ENCODE measurements at places on chromosomes 11 and 22. TPM values are rescaled to one million over a fixed set of nuclear protein-coding genes. Genes with fewer than 3 reads are reported as not detected.

DNA sequence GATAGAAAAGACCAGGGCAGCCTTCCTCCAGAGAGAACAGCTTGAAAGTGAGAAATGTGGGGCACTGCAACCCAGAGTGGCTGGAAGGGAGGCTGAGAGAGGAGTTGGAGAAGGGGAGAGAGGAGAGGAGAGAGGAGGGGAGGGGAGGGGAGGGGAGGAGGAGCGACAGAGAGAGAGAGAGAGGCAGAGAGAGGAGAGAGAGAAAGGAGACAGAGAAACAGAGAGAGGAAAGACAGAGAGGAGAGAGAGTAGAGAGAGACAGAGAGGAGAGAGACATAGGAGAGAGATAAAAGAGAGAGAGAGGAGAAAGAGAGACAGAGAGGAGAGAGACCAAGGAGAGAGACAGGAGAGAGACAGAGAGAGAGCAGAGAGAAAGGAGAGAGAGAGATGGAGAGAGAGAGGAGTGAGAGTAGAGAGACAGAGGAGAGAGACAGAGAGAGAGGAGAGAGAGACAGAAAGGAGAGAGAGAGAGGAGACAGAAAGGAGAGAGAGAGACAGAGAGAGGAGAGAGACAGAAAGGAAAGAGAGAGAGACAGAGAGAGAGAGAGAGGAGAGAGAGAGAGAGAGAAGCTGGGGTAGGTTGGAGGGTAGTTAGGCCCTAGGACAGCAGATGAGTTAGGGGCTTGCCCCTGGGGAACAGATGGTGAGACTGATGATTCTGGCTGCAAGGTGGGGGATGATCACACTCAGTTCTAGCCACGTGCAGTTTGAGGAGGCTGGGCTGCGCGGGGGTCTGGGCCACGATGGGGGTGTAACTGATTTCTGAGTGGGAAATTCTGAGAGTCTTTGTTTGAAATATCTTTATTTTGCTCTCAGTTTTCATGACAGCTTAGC, 8.5 kb upstream of the SCYL1 start:
- no peaks in the 10 kb centered on the region for H3K36me3 ChIP-seq
- H3K27ac ChIP-seq = no peak overlapping the region
- DNase-seq = no peak

DNA sequence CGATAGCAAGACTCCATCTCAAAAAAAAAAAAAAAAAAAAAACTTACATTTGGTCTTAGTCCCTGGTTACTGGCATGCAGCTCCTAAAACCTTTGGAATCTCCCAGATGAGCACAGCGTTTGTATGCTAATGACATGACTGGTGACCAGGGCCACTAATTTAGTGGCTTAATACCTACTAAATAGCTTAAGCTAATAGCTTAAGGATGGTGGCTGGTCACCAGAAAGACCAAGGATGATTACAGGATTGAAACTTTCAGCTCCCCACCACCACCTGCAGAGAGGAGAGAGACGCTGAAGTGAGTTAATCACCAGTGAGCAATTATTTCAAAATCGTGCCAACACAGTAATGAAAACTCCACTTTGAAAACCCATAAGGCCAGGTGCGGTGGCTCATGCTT, 37.1 kb downstream of the DENND5A start:
- H3K4me3 ChIP-seq = no peak overlapping the region
- no peaks in the 10 kb centered on the region for H3K36me3 ChIP-seq
- H3K27me3 ChIP-seq = no peaks in the 10 kb centered on the region
- DNase-seq = peak; percentile 81
- H3K4me1 ChIP-seq = peaks cover 47% of the 10 kb centered on the region
- peak overlapping the region; percentile 84 for H3K27ac ChIP-seq

DNA sequence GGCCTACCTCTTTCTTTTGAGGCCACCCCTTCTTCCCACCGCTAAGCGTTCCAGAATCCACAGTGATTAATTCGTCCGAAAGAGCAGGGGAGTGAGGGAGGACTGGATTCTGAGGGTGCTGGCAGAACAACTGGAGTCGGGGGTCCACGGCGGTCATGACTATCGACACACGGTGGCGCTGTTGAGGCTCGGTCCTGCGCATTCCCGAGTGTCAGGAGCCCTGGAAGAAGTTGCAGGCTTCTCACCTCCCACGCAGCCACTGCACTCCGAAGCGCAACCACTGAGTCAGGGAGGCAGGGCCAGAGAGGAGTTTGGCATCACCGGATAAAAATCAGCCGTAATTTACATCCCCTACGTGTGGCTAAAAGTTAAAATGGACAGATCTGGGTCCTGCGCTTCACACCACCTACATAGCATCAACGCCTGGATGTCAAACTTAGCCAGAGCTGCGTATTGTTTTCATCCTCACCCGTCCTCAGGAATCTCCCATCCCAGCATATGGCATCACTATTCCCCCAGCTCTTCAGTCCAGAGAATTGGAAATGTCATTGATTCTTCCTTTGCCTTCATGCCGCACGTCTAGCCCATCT, 10.7 kb upstream of the CTSF start:
- no peak overlapping the region for H3K27ac ChIP-seq
- no peaks in the 10 kb centered on the region for H3K36me3 ChIP-seq
- peaks cover 11% of the 10 kb centered on the region for H3K4me1 ChIP-seq
- no peak overlapping the region for H3K4me3 ChIP-seq
- peak; percentile 83 for DNase-seq

DNA sequence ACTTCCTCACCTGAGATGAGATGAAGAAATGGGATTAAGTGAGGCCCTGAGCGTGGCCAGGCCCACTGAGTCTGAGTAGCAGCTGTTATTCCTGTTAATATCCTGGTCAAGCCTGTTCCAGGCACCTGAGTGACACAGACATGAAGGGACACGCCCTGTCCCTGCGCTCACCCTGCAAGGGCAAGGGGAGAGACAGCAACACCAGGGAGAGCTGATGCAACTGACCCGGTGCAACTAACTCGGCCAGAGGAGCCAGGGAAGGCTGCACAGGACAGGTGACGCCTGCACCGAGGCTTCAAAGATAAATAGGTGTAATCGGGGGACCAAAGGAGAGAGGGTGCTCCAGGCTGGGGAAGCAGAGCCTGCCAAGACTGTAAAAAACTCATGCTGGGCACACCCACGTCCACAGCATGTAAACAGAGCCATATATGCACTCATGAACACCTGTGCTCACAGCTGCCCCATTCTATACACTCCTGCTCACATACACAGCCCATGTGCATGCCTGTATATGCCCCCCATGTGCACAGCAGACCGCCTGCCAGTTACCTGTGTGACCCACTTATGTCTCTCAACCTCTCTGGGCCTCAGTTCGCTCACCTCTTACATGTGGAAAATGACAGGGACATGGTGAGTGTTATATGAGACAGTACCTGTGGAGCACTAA, 22.8 kb upstream of the GCAT start:
- no peak overlapping the region for H3K4me3 ChIP-seq
- H3K27ac ChIP-seq = no peak overlapping the region
- no peaks in the 10 kb centered on the region for H3K27me3 ChIP-seq
- no peak for DNase-seq
- H3K4me1 ChIP-seq = peaks cover 2% of the 10 kb centered on the region

- no peak overlapping the region for H3K4me3 ChIP-seq
- H3K27me3 ChIP-seq = no peaks in the 10 kb centered on the region
- H3K36me3 ChIP-seq = no peaks in the 10 kb centered on the region
- no peaks in the 10 kb centered on the region for H3K4me1 ChIP-seq
- DNase-seq = no peak
These were observed 25.4 kb upstream of the ADORA2A start for GRCh38 chr22:24401931-24402367.

DNA sequence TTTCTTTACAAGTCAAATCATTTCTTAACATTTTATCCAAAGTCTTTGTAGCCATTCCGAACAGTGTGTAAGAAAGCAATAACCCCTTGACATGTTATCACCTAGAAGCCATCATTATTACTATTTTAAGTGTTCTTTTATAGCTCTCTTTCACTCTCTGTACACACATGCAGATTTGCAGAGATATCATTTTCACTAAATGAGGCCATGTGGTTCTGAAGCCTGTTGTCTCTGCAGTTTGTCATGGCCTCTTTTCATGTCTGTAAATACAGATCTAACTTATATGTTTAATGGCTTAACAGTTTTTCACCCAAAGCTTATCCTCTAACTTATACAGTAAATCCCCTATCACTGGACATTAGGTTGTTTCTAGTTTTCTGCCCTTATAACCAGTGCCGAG, 166.8 kb downstream of the MYO18B start:
- no peak overlapping the region for H3K4me3 ChIP-seq
- no peaks in the 10 kb centered on the region for H3K27me3 ChIP-seq
- H3K27ac ChIP-seq = no peak overlapping the region
- DNase-seq = no peak

- no peaks in the 10 kb centered on the region for H3K4me1 ChIP-seq
- no peak for DNase-seq
- H3K27ac ChIP-seq = no peak overlapping the region
- H3K4me3 ChIP-seq = no peak overlapping the region
- no peaks in the 10 kb centered on the region for H3K27me3 ChIP-seq
These were observed 9.4 kb downstream of the KLHL22 start for GRCh38 chr22:20486229-20486628.

GRCh38 chr11:22656130-22656529, 10.3 kb upstream of the GAS2 start:
- H3K36me3 ChIP-seq = no peaks in the 10 kb centered on the region
- H3K4me3 ChIP-seq = no peak overlapping the region
- H3K27me3 ChIP-seq = no peaks in the 10 kb centered on the region
- DNase-seq = no peak

DNA sequence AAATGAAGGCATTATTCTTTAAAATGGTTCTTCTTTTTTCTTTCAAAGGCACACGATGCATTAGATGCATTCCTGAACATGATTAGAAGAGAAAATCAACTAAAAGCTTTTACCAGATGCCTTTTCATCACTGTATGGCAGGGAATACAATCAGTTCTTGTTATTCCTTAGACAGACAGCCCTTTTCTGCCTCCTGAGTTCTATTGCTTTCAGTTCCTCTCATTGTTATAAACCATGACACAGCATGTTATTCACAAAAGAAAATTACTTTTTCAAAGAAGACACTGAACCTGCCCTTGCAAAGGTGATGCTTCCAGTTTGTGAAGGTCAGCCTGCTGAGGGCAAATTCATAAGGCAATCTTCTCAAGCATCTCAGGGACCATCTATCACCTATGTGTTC, 70.1 kb downstream of the FAM181B start:
- no peaks in the 10 kb centered on the region for H3K27me3 ChIP-seq
- H3K4me1 ChIP-seq = no peaks in the 10 kb centered on the region
- H3K4me3 ChIP-seq = no peak overlapping the region
- no peak overlapping the region for H3K27ac ChIP-seq

GRCh38 chr22:29394931-29395581, 6.7 kb upstream of the AP1B1 start:
- no peak overlapping the region for H3K27ac ChIP-seq
- peak; percentile 89 for DNase-seq
- no peaks in the 10 kb centered on the region for H3K27me3 ChIP-seq
- H3K4me3 ChIP-seq = no peak overlapping the region
- no peaks in the 10 kb centered on the region for H3K36me3 ChIP-seq

GRCh38 chr22:31637447-31637890, 24.5 kb downstream of the PISD start:
- no peak overlapping the region for H3K4me3 ChIP-seq
- H3K27ac ChIP-seq = no peak overlapping the region
- H3K27me3 ChIP-seq = no peaks in the 10 kb centered on the region
- no peaks in the 10 kb centered on the region for H3K36me3 ChIP-seq
- DNase-seq = no peak

- no peaks in the 10 kb centered on the region for H3K36me3 ChIP-seq
- no peak overlapping the region for H3K4me3 ChIP-seq
- H3K4me1 ChIP-seq = peaks cover 14% of the 10 kb centered on the region
- peaks cover 15% of the 10 kb centered on the region for H3K27me3 ChIP-seq
- H3K27ac ChIP-seq = no peak overlapping the region
These were observed 1458.6 kb downstream of the BRD1 start for GRCh38 chr22:48368975-48369525.

GRCh38 chr11:116180806-116181600, 591.8 kb downstream of the BUD13 start:
- H3K27ac ChIP-seq = no peak overlapping the region
- H3K36me3 ChIP-seq = no peaks in the 10 kb centered on the region
- no peaks in the 10 kb centered on the region for H3K27me3 ChIP-seq
- DNase-seq = no peak

DNA sequence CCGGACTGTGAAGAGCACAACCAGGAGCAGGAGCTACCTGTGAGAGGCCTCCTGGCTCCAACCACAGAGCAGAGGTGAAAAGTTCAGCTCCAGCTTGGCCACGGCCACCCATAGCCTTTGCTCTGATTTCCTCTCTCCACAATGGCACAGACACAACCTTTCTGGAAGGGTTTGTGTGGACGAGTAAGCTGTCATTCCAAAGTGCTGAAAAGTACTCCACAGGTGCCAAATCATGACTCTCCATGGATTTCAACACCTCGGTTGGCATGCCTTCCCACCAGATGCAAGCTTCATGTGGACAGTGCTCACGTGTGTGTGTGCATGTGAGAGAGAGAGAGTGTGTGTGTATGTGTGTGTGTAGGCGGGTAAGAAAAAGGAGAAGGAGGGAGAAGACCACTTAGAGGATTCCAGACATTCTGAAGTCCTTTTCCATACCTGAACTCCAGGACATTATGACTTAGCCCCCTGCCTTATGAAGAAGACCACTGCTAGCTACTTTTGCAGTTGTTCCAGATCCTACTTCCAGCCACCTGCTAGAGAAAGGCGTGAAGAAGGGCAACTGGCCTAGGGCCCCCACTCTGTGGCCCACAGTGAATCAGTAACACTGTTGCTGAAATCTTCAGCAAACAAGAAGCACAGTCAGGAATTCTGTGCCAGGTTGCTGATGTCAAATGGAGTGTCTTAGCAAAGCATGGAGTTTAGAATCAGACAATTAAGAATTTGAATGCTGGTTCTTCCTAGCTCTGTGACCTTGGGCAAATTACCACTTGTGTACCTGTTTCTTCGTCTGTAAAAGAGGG, 13.9 kb upstream of the NAV2 start:
- peaks cover 11% of the 10 kb centered on the region for H3K4me1 ChIP-seq
- no peak overlapping the region for H3K27ac ChIP-seq
- no peaks in the 10 kb centered on the region for H3K36me3 ChIP-seq
- H3K4me3 ChIP-seq = no peak overlapping the region

GRCh38 chr22:42313804-42314581, 43.5 kb upstream of the TCF20 start:
- peaks cover 49% of the 10 kb centered on the region for H3K4me1 ChIP-seq
- no peak overlapping the region for H3K4me3 ChIP-seq
- peak; percentile 91 for DNase-seq
- H3K27ac ChIP-seq = no peak overlapping the region
- H3K27me3 ChIP-seq = no peaks in the 10 kb centered on the region

DNA sequence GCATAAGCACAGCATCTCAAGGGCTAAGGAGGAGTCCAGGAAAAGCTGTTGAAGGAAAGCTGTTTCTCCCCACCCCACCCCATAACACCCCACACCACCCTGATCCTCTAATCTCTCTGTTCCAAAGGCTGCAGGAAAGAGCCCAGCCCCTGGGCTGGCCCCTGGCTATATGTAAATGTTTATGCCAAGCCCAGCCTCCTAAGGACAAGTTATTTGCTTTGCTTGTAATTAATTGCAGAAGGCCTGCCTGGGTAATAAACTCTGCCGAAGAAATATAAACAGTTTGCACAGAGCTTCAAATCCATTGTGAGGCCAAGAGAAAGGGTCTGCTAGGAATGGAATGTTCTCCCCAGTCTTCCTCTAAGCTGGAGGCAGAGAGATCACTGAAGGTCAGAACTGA, 21.2 kb downstream of the ARRB1 start:
- H3K4me1 ChIP-seq = peaks cover 18% of the 10 kb centered on the region
- H3K27me3 ChIP-seq = no peaks in the 10 kb centered on the region
- no peak for DNase-seq
- H3K36me3 ChIP-seq = no peaks in the 10 kb centered on the region
- H3K4me3 ChIP-seq = no peak overlapping the region

The RIBC2 gene
- 0.59 TPM for total RNA-seq

The IFITM2 gene
- total RNA-seq = 63.9 TPM

The OR51B5 gene
- 0.22 TPM for total RNA-seq

The CLNS1A gene
- 284 TPM for total RNA-seq

The CELSR1 gene
- total RNA-seq = 18.0 TPM

The PTPN5 gene
- 8.5 TPM for total RNA-seq

The SRRD gene
- total RNA-seq = 28.0 TPM
